ENCODE measurements at places on chromosomes 5 and 9.

GRCh38 chr5:104023739-104024138 lies 461.1 kb upstream of the NUDT12 start:
- H3K27ac ChIP-seq, result no peak overlapping the region
- H3K4me3 ChIP-seq, result no peak overlapping the region
- peaks cover 12% of the 10 kb centered on the region for H3K36me3 ChIP-seq
- no peaks in the 10 kb centered on the region for H3K4me1 ChIP-seq
- H3K27me3 ChIP-seq, result no peaks in the 10 kb centered on the region
- DNase-seq, result no peak

DNA sequence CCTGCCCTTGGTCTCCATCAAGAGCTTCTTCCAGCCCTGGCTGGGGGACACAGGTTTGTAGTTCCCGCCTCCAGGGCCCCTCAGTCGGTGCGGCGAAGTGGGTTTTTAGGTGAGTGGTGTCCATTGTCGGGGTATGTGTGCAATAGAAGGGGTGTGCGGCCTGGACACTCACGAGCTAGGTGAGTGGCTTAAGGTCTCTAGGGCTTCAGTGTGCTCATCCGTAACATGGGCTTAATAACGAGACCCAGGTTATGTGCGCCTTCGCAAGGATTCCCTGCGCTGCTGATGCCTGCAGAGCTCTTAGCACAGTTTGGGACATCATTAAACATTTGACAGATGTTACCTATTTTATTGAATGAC lies 656 bp downstream of the CEP78 start:
- H3K4me1 ChIP-seq, result peaks cover 7% of the 10 kb centered on the region
- H3K4me3 ChIP-seq, result peak overlapping the region; percentile 97
- no peaks in the 10 kb centered on the region for H3K27me3 ChIP-seq
- H3K36me3 ChIP-seq, result peaks cover 10% of the 10 kb centered on the region

GRCh38 chr9:135562235-135562745 lies 734 bp downstream of the PAEP start:
- no peaks in the 10 kb centered on the region for H3K4me1 ChIP-seq
- no peak for DNase-seq
- H3K4me3 ChIP-seq, result no peak overlapping the region
- H3K27ac ChIP-seq, result no peak overlapping the region
- no peaks in the 10 kb centered on the region for H3K36me3 ChIP-seq

- peaks cover 46% of the 10 kb centered on the region for H3K4me1 ChIP-seq
- no peak overlapping the region for H3K4me3 ChIP-seq
- H3K36me3 ChIP-seq, result no peaks in the 10 kb centered on the region
- no peak overlapping the region for H3K27ac ChIP-seq
These were observed 8.8 kb upstream of the ADGRV1 start for GRCh38 chr5:90549729-90550275.

All from GM23338 (cell line).